Left hindlimb (tissue), 1 donor: ENCODE measurements at places on chromosomes 4 and X.

DNA sequence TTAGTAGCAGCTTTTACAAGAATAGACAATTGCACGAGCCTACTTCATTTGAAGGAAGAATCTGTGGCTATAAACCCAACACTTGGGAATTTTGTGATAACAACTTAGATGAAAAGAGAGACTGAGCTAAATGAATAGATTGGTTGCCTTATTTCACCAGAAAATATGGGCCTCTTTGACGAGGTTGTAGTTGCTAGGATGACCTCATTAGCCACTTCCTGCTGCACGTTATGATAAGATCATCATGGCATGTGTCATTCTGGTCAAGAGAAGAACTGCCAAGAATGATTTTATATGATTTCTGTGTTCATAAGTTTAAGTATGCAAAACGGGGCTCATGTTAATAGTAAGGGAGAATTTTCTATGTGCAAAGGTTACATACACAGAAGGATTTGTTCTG is 321.9 kb upstream of the GIMD1 start:
- DNase-seq: no peak

GRCh38 chr4:7431696-7432530 is 2.8 kb downstream of the PSAPL1 start:
- DNase-seq: no peak

DNA sequence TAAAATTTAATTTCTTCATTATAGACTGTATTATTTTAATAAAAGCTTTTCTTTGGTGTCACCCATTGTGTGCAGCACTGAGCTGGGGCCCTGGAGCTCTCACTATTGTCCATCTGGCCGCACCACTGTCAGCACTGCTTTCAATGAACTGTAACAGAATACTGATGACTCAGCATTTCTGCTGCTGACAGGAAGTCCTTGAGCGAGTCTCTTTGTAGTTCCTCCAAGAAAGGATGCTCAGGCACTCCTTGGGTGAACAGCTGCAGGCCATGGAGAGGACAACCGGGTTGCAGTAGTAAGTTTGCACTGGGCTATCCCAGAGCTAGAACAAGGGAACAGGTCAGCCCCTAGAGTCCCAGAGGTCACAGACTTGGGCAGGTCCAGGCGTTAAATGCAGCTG is 81.6 kb downstream of the SORBS2 start:
- no peak for DNase-seq

- DNase-seq: no peak
Observed at GRCh38 chr4:99669084-99669483, 11.5 kb upstream of the C4orf54 start.

GRCh38 chr4:7837597-7838135 is 102.0 kb downstream of the AFAP1 start:
- no peak for DNase-seq

DNA sequence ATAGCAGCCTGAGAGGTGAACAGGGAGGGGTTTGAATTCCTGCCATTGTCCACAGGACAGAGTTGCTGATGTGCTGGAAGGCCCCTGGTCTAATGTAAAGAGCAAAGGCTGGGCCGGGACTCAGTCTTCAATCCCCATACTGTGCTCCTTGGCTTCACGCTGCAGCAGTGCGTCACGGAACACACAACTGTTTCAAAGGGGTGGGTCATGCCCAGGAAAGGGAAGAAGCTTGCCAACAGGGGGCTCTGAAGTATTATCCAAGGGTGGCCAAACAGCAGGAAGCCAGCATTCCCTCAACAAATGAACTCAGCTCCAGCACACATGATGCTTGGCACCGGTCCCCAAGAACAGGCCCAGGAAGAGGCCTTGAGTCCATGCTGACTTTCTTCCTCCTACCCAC is 122.5 kb downstream of the NFKB1 start:
- peak; percentile 53 for DNase-seq

DNA sequence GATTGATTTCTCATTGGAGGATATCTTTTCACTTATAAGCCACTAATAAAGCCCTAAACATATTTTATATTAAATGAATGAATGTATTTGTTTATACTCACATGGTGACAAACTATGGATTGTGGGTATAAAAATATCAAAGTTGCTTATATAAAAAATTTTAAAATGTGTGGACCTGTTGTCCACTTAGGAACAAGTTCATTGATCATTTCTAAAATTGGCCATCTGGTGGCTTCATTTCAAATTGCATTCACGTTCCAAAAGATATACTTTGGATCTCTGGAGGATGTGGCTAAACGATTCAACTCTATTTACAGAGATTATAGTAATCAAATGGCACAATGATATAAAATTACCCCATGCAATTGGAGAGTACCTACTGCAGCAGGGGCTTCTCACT is 32.5 kb downstream of the FSTL5 start:
- DNase-seq: no peak

GRCh38 chrX:50827996-50828395 is 14.0 kb upstream of the SHROOM4 start:
- no peak for DNase-seq

DNA sequence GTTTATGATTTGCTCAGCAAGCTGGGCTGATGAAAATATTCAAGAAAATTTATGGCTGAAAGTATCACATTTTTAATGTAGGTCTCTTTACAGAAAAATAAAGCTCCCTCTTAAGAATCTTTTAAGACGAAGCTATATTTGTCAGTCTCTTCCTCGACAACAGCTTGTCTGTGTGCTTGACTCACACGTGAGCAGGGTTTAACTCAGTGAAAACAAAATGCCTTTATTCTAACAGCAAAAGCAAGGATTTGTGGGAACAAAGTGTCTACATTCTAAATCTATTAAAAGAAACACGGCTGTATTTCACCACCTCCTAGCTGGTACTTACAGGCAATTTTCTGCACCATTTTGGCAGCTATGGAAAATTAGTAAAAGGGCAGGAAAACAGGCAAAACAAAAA is 75.5 kb downstream of the NYX start:
- DNase-seq: no peak

- no peak for DNase-seq
Observed at GRCh38 chr4:105710012-105710600, 1.5 kb downstream of the GSTCD start.

DNA sequence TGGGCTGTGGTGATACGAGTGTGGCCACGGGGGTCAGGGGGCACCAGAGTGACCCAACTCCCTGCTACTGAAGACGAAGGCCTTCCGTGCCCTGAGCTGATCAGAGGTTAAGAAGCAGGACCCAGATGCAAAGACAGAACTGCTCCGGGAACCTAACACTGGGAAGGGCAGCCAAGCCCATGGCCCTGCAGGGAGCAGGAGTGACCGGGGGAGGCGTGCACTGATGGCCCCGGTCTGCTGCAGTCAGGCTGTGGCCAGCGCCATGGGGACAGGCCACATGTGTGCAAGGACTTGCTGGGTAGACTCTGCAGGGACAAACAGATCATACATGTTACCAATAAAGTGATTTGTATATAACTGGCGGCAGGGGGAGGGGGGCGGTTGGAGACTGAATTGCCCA is 74.6 kb downstream of the ACOX3 start:
- no peak for DNase-seq

- DNase-seq: no peak
Observed at GRCh38 chr4:158811704-158812103, 42.9 kb downstream of the FNIP2 start.

DNA sequence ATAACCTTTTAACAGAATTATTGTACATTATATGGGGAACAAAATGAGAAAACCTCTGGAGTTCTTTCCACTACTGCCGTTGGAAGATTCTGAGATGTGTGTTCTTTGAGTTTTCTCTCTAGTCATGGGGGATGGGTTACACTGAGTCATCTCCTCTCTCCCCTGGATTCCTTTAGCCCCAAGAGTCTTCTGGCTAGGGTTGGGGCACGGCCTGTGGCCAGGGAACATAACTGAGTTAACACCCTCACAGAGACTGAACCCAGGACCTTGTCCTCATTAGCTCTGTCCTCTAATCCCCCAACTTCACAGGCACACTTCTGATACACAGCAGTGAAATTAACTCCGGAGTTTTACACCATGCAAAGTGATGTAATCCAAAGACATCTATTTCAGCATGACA is 142.3 kb upstream of the F9 start:
- no peak for DNase-seq

GRCh38 chr4:88018466-88018865 is 11.0 kb downstream of the PKD2 start:
- peak; percentile 71 for DNase-seq

GRCh38 chr4:20046179-20046578 is 205.5 kb upstream of the SLIT2 start:
- DNase-seq: no peak

DNA sequence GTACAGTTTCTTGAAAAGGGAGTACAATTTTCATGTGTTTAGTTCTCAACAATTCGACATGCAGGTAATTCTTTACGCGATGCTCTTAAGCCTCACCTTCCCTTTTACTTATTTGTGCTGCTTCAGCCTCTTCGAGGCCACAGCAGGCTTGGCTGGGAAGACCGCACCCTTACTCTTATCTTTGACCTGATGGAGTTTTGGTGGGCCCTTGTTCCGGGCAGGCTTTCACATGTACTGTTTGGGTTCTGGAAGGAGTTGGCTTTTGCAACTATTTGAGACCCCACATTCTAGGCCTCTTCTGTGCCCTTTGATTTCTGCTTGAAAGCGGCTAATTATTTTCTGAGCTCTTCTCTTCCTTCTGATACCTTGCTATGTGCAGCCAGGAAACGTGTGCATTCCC is 60.2 kb downstream of the FAM193A start:
- no peak for DNase-seq

DNA sequence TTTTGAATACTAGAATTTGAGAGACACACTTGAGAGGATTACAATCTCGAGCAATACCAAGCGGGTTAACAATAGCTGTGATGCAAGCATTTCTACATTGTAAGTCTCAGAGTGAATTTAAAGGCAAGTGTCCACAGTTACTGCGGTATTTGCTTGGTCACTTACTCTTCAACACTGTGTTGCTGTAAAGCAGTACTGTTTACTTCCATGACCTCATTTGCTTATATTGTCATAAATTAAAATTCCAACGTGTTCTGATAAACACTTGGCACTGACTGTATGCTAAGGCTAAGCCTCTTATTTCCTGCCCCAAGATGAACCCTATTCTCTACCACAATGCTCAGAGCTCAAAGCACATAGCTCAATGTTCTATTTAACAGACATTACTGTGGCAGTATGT is 11.1 kb downstream of the EXOC1L start:
- no peak for DNase-seq

- DNase-seq: no peak
Observed at GRCh38 chr4:54005475-54005874, 58.9 kb downstream of the CHIC2 start.

DNA sequence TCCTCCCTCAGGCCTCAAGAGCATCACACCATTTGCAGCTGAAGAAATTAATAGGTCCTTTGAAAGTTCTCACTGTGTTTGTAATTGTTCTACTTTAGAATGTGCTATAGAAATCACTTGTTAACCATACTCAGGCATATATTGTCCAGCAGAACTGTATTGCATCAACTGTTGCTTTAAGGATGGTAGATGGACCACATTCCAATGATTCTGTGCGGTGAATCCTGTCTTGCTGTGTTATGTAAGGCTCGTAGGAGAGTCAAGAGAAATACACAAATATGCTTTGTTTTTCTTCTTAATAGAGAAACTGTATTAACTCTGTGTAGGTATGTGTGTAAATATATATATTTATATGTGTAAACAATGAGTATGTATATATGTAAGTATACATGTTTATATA is 6.3 kb upstream of the ADGRA3 start:
- no peak for DNase-seq

DNA sequence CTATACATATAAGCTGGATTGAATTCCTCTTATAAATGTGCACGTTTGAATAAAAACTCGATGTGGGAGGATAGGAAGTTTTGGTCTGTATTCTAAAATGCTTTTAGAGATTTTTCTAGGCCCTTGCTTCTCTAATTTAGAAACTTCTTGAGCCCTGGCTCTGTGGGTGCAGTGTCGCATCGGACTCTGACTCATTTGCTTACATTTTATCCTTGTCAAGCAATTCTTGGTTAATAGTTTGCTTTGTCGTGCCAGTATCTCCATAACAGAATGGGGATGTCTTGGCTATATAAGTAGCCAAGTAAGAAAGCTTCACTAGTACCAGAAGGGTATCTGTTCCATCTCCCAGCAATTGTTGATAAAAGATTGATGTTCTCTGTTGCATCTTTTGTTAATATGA is 10.7 kb downstream of the SGMS2 start:
- no peak for DNase-seq

DNA sequence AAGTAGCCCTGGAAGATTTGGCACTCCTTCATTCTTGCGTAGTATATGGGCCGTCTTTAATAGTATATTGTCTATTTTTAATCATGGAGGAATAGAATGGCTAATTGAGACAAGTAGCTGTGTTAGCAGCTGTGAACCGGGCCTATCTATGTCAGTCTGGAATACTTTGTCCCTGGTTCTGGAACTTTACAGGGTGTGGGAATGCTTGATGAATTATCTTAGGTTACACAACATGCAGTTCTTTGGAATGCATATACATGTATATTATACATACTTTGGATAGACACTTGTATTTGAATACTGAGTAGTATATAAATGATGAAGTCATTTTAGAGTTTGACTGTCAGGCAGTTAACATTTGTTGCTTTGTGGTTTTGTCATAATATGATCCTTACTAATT is 37.4 kb downstream of the PDLIM5 start:
- no peak for DNase-seq

DNA sequence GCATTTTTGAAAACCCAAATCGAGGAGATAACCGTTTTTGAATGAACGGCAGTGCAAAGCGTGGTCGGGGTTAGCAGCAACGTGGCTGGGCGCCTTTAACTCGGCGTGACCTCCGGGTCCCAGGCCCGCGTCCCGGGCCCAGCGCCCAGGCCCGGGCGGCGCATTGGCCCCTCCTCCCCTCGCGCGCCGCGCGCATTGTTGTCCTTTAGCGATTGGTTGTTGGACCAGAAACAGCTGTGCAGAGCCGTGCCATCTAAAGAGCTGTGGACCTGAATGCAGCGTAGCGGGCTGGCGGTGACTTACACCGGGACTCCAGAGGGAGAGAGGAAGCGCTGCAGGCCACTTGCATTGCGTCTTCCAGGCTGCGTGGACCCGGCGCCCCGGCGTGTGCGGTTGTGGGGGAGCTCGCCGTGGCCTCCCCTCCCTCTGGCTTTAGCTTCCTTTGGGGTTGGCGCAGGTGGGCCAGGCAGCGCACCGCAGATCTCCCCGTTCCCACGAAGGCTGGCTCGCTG is at the start of gene STOX2:
STOX2 (plus strand) TSS at position 227 of the 512 bp plus-strand sequence. CDS start 1,484 bp downstream, outside the sequence.
- peak; percentile 81 for DNase-seq

- no peak for DNase-seq
Observed at GRCh38 chrX:292900-293897, 12.0 kb downstream of the PLCXD1 start.
